ENCODE measurements at places on chromosomes 12 and 14.
A peak's percentile ranks its signal among the peaks of the same experiment; 100 is the strongest.

GRCh38 chr14:79179985-79180384 lies 1009.8 kb downstream of the NRXN3 start:
- no peak for DNase-seq

- DNase-seq, result no peak
Measured at GRCh38 chr12:86293682-86294240, 37.6 kb upstream of the MGAT4C start.

- peak; percentile 49 for DNase-seq
Measured at GRCh38 chr12:66627270-66627987, 51.4 kb downstream of the GRIP1 start.

- peak; percentile 87 for DNase-seq
Measured at GRCh38 chr14:100031506-100032281, 33.5 kb upstream of the EVL start.
